Regular cardiac myocyte (primary cell): ENCODE measurements at places on chromosomes 4 and X. TPM values are rescaled to one million over a fixed set of nuclear protein-coding genes. Genes with fewer than 3 reads are reported as not detected.

Gene FAM184B
- under 0.01 and 0.28 TPM in 2 replicates for total RNA-seq

Gene SSX1
- total RNA-seq = not detected in 2 replicates

Gene TRIM60
- not detected in 2 replicates for total RNA-seq

Gene ZXDB
- total RNA-seq = 8.4 and 9.6 TPM in 2 replicates

Gene SLC6A14
- total RNA-seq = not detected in 2 replicates

Gene SORCS2
- total RNA-seq = 0.19 and 0.28 TPM in 2 replicates

Gene IL21
- not detected in 2 replicates for total RNA-seq

Gene RGN
- 0.58 and 2.8 TPM in 2 replicates for total RNA-seq

Gene PAGE1
- not detected in 2 replicates for total RNA-seq

Gene CXCL11
- not detected in 2 replicates for total RNA-seq

Gene NUP62CL
- not detected in 2 replicates for total RNA-seq
